Activated CD8-positive, alpha-beta T cell treated with anti-CD3 and anti-CD28 coated beads, Interleukin-2, amount 10 ng/mL, durations not matched to agents 7 days and 5 days (primary cell): ENCODE measurements at places on chromosomes 1 and 21.

- DNase-seq = no peak
These were observed 87.8 kb upstream of the USP24 start for GRCh38 chr1:55302972-55303371.

- DNase-seq = no peak
These were observed 25.9 kb upstream of the DDOST start for GRCh38 chr1:20686883-20687725.

DNA sequence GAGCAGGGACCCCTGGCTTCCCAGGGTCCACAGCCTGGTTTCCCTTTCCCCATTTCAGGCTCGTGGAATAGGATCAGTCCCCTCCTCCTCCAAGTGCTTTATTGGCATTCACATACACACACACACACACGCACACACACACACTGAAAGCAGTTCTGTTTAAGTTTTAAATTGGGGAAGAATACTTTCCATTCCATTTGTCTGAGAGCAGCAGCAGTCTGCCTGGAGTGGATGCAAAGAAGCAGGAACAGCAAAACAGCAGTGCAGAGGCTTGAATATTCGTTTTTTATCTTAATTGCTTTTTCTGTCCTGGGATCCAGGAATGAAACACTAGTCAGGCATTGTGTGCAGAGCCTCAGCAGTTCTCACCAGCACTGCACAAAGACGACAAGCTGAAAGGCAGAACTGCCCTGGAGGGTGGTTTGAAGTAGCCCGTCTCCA, 7.1 kb downstream of the CYB561D1 start:
- DNase-seq = no peak

DNA sequence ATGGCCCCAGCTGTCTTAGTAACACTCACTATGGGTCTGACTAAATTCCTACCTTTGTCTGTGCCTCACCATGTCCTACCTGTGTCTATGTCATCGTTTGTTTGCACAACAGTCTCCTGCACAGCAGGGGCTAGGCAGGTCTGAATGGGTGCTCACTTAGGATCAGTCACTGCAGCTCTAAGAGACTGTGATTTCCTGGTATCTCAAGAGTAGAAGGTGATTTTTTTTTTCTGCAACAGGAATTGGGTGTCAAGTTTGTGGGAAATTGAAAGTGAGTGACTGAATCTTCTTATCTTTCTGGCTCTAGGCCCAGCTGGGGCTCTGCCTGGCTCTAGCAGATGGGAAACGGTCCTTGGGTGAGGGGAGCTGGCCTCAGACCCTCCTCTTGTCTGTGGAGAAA, 46.4 kb upstream of the TRABD2B start:
- no peak for DNase-seq

DNA sequence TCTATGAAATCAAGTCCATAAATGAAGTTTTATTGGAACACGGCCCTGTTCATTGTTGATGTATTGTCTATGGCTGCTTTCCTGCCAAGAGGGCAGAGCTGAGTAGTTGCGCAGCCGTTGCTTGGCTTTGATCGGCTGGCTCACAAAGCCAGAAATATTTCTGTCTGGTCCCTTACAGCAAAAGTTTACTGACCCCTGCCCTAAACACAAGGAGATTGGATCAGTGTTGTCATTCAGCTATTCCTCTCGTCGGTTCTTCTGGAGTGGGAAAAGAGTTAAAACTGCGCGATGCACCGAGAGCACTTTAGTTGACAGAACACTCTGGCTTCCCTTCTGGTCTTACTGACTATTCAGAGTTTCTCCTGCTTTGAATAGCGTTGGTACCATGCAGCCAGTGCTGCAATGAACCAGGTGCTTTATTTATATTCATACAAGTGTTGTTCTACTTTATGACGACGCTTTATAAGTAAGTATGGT, 868 bp downstream of the ZBTB40 start:
- DNase-seq = peak; percentile 39

- DNase-seq = peak; percentile 58
These were observed 2.7 kb downstream of the MOB3C start for GRCh38 chr1:46613661-46614603.

- DNase-seq = no peak
These were observed 82.1 kb downstream of the PTPN14 start for GRCh38 chr1:214469290-214469689.

GRCh38 chr1:157166590-157166989, 28.4 kb upstream of the ETV3 start:
- DNase-seq = no peak

DNA sequence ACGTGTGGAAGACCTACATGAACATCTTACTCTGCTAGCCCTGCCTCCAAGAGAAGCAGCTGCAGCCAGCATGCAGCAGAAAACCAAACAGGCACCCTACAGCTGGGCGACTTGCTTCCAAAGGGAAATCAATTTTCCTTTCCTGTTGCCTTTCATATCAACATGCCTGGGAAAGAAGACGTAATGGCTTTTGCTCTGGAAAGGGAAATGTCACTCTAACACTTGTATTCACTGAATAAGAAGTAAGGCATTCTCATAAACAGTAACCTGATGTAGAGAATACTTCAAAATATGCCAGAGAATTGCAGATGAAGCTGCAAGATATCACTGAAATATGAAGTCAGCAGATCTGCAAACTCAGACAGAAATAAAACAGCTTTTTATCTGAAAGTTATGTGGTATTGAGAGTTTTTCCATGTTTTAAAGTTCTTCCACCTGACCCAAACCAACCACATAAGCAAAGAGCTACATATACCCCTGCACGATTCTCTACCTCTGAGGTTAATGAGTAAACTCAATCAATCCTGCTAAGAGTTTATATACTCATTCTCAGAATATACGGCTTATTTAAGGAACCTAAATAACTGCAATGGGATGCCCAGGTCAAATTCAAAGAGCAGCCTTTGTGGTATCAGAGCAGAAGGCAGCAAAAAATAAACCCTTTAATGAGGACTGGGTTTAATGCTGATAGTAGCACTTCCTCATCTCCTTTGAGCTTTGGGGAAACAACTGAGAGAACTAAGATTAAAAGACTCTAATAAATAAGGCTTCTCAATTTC, 150.9 kb downstream of the RERE start:
- DNase-seq = no peak

DNA sequence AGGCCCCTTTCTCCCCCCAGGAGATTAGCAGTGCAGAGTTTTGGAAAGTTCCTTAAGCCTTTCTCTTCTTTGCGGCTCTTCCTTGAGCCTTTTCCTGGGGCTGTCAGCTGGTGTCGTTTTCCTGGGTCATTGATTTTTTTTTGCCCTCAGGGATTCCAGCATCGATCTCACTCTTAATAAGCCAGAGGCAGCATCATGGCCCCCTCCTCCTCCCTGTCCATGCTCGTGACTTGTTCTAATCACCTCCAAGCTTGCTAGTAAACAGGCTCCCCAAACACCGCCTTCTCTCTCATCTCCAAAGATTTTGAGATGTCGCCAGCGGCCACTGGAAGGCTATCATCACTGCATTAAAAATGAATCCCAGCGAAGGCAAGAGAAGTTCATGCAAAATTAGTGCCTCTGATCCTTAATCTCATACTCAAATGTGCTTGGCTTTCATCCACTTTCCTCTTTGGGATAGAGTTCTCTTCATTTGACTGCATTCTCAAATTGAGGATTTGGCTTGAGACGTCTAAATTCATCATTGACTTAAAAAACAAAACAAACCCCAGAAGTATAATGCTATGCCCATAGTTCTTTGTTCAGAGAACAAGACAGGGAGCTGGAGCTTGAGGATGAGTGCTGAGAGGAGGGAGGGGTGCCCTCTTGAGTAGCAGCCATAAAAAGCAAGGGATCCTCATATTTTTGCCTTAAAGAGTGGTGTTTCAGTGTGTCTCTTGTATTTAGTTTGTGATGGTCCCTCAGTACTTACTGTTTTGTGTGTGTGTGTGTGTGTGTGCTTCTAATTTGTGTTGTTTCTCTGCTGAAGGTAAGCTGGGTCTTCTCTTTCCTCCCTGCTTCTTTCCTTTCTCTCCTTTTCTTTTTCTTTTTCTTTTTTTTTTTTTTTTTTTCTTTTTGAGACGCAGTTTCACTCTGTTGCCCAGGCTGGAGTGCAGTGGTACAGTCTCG, 3.2 kb downstream of the EVA1C start:
- DNase-seq = no peak

- no peak for DNase-seq
These were observed 126.0 kb upstream of the NRIP1 start for GRCh38 chr21:15190837-15191236.

GRCh38 chr1:8382608-8383505, 64.9 kb downstream of the SLC45A1 start:
- no peak for DNase-seq

DNA sequence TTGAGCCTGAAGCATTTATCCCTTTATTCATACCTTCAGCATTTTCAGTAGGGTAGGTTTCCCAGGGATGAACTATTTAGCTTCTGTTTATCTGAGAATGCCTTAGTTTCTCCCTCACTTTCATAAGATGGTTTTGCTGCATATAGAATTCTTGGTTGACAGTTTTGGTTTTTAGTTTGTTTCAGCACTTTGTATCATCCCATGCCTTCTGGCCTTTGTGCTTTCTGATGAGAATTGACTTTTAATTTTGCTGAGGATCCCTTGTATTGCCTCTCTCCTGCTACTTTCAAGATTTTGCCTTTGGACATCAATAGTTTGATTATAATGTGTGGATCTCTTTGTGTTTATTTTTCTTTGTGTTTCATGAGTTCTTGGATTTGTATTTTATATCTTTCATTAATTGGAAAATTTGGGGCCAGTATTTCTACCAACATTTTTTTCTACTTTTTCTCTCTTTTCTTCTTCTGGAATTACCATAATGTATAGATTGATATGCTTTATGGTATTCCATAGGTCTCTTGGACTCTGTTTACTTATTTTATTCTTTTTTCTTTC, 236.6 kb downstream of the LBR start:
- no peak for DNase-seq

- DNase-seq = peak; percentile 55
These were observed 11.2 kb downstream of the MEF2D start for GRCh38 chr1:156489166-156489934.

DNA sequence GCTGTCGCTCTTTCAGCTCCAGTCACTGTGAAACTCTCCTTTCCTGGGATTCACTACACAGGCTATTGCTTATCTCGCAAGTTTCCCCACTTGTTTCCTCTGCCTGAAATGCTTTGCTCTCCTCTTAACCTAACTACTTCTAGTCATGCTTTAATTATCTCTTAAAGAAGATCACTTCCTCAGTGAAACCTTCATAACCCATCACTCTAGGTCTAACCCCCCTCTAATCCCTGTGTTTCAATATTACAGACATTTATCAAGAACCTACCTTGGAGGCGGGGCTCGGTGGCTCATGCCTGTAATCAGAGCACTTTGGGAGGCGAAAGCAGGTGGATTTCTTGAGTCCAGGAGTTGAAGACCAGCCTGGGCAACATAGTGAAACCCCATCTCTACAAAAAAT, 16.7 kb upstream of the ZNF644 start:
- DNase-seq = no peak
